ENCODE measurements at places on chromosomes 16 and 17.

GRCh38 chr16:13108126-13108525 is 206.7 kb downstream of the SHISA9 start:
- DNase-seq = no peak

DNA sequence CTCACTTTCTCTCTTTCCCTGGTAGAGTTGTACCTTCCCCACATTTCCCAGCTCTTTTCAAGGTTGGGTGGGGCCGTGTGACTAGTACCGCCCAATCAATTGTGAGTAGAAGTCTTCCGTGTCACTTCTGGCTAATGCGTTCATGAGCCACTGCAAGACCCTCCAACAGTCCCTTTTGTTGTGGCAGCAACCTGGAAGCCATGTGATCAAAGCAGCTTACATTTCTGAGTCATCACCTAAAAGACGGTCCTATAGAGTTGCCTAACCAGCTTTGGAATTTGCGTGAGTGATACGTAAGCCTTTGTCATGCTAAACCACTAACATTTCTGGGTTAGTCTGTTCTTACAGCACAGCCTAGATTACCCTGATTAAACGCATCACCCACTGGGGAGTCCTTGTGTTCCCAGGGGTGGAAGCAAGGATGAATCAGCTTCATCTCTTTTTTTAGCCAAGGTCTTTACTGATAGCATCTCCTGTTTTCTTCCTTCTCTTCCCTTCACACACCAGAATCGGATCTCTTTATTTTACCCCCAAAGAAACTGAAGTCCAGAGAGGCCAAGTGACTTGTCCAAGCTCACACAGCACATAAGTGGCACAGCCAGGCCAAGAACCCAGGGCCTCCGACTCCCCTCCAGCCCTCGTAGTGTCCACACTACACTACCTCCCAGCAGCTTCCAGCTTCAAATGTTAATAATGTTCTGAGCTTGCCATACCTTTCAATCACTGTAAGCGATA is 366.3 kb upstream of the XYLT1 start:
- peak; percentile 83 for DNase-seq

- DNase-seq = no peak
Observed at GRCh38 chr17:47251421-47251940, 2.1 kb upstream of the ITGB3 start.

GRCh38 chr16:35532576-35532975 is 2073.2 kb downstream of the TP53TG3F start:
- DNase-seq = no peak

GRCh38 chr16:57752581-57753447 is 17.2 kb downstream of the KATNB1 start:
- DNase-seq = no peak

DNA sequence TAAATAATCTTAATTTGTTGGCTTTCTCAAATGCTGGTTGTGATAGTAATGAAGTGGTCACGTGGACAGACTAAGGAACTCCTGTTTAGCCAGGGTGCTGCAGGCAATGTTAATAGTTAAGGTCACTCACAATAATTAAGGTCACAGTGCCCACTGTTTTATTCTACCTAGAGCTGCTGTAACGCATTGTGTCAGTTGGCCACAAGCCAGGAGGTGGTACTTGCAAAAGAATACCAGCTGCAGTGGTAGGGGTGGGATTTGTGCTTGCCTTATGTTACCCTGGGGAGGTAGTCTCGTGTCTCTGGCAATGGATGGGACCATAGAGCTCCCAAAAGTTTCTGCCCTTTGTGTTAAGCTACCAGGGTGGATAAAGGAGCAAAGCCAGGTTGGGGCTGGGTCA is 969.1 kb upstream of the CDH8 start:
- no peak for DNase-seq

DNA sequence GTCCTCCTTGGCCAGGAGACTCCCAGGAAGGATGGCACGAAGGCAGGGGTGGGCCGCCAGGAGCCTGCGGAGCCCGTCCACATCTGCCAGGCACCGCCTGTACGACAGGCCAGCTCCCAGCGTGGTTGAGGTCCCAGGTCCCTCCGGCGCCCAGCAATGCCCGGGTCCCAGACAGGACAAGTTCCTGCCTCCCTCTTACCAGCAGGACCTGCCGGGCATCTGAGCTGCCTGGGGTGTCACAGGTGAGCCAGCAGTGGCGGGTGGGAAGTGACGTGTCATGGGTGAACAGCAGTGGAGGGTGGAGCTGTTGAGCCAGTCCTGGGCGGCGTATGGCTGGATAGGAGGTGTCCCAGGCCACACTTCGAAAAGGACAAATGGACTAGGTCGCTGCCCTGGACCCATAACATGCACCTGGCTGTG is 15.7 kb upstream of the BAHCC1 start:
- no peak for DNase-seq

DNA sequence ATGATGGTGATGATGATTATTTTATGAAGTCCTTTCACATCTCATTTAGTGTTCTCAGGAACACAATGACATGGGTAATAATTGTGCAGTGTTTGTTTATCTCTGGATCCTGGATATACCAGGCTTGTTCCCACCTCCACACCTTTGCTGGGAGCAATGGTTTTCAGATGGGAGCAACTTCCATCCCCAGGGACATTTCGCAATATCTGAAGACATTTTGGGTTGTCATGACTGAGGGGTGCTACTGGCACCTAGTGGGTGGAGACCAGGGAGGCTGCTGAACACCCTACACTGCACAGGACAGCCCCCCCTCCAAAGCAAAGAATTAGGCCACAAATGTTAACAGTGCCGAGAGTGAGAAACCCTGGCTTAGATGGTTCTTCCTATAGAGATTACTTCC is 13.5 kb upstream of the SALL1 start:
- DNase-seq = no peak

DNA sequence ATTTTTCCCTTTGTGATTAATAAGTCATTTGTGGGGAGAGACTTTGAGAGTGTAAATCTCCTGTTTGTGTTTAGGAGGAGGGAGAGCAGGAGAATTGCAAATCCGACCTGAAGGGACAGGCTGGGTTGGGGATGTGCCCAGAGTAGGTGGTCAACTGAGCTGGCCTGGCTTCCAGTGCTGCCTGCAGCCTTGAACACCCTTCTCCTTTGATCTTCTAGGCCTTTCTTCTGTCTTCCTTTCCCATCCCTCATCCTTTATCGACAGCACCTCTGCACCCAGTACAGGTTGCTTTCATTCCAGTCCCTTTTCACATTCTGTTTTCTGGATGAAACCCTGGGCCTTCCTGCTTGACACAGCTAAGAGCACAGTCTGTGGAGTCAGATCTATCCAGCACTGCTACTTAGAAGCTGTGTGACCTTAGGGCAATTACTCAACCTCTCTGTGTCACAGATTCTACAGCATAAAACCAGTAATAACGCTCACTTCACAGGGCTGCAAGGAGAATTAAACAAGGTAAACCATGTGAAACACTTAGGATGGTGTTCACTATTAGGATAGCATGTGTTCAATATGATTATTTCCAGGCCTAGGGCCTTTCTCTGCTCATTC is 1.0 kb upstream of the CSNK2A2 start:
- DNase-seq = no peak

DNA sequence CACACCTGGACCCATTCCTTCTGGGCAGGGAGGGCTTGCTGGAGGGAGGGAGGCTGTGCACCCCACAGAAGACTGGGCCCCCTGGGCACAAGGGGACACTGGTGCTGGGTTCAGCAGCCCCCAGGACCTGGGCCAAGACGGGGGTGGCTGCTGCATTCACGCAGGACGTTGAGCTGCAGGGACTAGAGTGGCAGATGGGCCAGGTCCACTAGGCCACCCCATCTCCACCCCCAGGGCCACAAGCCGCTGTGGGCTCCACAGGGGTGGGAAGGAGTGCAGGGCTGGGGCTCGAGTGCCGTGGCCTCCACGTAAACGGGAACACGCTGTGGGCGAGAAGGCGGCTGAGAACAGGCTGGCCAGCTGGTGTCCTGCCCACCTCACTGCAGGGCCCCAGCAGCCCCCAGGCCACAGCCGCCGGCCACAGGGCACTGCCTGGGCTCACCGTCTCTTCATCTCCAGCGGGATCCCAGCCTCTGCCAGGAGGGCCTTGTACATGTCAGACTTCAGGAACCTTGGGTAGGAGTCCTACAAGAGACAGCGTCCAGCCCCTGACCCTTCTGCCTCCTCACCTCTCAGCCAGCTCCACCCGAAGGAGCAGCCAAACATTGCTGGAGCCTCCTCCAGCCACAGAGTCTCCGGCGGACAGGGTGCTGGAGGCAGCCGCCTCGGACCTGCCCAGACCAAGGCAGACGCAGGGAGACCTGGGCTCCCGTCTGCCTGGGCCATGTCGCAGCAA is 6.5 kb downstream of the RGS11 start:
- no peak for DNase-seq

DNA sequence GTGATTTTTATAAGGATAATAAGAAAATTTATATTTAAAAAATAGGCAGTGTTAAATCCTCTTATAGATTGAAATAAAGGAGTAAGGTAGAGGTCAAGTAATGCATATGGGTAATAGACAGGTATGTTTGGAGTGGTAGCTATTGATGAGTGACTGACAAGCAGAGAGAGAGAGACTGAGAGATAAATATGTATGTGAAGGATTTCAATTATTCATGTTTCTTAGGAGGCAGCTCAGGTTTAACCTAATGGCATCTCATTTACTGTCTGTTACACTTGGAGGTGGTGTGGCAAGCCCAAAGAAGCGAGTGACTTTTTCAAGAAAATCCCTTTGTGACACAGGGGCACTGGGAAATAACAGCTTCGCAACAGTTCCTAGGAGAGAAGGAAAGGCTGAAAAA is 120.2 kb downstream of the KIF2B start:
- no peak for DNase-seq

DNA sequence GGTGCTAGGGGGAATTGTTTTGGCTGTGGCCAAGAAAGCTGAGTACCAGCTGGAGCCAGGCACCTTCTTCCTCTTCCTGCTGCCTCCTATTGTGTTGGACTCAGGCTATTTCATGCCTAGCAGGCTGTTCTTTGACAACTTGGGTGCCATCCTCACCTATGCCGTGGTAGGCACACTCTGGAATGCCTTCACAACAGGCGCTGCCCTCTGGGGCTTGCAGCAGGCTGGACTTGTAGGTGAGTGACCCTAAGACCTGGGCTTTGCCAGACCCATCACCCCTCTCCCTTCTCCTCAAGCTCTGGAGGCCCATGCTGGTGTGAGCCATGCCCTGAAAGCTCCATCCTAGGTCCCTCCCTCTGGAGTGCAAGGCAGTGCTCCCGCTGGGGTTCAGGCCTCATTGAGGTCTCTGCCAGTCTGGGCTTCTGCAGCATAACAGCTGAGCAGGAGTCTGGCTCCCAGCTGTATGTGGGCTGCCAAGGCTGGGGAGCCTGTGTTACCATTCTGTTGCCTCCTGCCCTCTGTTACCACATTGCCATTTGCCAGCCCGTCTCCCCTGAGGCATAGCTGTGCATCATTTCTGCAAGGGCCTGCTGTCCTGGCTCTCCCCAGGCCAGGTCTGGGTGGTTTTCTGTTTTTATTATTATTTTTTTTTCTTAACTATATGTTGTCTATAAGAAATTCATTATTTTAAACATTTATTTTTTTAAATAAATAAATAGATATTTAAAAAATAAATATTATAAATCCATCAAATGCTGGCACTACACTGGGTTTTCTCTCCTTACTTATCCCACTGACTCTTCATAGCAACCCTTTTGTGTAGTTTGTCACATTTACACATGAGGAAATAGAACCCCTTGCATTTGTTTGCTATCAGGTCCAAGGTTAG is 4.1 kb downstream of the SLC9A5 start:
- no peak for DNase-seq

DNA sequence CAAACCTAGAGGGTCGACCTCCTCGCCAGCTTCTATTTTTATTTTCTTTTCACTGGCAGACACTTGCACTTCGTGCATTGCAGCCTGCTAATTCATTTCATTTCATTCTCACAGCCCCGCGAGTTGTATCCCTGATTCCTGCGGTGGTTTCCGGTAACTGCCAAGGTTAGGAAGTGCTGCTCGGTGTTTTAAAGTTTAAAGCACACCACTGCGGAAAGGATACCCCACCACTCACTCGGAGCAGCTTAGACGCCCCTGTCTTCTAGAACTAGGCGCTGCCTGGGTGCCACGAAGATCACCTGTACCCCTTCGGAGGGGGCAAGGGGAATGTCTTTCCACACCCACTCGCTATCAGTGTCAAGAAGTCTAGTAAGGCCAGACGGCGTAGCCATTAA is 509 bp downstream of the CNEP1R1 start:
- DNase-seq = no peak

Measured in GM03348 (cell line).